ENCODE measurements at places on chromosomes 16 and 17. TPM values are rescaled to one million over a fixed set of nuclear protein-coding genes. Genes with fewer than 3 reads are reported as not detected.

GRCh38 chr16:27670071-27670810 lies 120.3 kb downstream of the KATNIP start:
- DNase-seq, result no peak

DNA sequence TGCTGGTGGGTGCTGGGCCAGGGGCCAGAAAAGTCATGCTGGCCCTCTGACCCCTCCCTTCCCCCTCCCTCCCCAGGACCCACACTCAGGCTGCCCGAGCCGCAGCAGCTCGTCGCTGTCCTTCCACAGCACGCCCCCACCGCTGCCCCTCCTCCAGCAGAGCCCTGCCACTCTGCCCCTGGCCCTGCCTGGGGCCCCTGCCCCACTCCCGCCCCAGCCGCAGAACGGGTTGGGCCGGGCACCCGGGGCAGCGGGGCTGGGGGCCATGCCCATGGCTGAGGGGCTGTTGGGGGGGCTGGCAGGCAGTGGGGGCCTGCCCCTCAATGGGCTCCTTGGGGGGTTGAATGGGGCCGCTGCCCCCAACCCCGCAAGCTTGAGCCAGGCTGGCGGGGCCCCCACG lies 8.3 kb upstream of the CISD3 start:
- DNase-seq, result no peak

Gene GPT2
- 10.4 TPM for total RNA-seq

DNA sequence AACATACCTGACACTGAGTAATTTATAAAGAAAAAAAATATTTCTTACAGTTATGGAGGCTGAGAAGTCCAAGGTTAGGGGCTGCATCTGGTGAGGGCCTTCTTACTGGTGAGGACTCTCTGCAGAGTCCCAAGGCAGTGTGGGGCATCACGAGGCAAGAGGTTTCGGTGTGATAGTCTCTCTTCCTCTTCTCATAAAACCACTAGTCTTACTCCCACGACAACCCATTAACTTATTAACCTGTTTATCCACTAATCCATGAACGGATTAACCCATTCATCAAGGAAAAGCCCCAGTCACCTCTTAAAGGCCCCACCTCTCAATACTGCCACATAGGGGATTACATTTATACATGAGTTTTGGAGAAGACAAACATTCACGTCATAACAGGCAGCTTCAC lies 20.1 kb downstream of the CIITA start:
- no peak for DNase-seq

- no peak for DNase-seq
Measured at GRCh38 chr16:85329059-85329812, 217.0 kb upstream of the CIBAR2 start.

DNA sequence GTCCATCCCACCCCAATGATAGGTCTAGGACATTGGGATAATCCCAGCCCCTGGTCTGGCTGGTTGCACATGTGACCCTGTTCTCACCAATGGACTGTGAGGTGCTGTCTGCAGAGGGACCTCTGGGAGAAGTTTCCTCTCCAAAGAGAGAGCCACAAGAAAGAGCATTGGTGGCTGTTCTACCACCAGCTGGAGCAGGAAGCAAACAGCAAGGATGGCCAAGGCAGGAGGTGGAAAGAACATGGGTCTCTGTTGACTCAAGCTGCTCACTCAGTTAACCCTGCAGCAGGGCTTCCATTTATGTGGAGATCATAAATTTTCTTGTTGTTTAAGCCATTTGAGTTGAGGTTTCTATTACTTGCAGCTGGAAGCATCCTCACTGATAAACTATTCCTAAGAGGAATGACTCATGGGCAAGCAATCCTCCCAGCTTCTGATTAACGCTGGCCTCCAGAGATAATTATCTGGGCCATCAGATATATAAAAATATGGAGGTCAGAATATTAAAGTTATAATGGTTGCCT lies 52.6 kb downstream of the CYB5B start:
- DNase-seq, result no peak

DNA sequence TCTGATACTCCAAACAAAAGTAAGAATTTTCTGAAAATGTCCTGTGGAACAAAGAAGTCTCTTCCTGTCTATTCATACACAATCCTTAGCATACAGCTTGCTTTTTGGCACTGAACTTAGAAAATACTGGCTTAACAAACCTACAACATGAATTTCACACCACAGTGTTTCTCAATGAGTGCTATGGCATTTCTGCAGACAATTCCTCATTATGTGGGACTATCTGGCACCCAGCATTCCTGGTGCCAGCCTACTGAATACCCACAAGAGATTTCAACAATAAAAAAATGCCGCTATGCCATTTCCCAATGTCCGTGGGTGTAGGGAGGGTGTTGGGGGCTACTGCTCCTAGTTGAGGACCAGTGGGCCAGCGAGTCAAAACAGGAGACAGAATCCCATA lies 62.1 kb downstream of the ZNF652 start:
- DNase-seq, result no peak
